ENCODE measurements at places on chromosomes 1 and 21.

DNA sequence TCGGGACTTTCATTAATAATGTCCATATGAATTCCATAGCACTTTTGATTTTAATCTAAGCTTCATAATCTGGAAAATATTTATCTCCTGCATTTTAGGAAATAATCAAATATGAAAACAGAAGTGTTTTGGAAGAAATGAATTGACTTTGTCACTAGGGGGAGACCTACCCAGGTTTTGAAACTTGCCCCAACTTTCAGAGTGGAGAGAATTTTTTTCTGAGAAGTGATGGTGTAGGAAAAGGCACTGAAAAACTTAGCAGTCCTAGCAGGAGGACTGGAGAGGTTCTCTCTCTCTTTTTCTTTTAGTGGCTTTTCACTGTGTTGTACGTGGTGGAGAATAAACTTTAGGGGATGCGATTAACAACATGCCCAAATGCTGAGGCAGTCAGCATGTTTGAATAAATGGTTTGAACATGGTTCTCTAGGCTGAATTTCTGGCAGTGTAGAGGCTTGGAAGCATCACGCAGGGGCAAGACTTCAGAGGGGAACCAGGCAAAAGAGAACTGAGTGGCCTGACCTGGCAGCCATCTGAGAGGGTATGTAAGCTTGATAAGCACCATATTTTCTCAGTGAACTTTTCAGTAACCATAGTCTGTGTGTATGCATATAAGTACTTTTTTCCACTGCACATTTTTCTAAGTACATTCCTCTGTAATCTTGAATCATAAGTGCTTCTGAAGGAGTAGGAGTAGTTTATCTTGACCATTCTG lies 68.3 kb upstream of the NEK7 start:
- no peak for DNase-seq

DNA sequence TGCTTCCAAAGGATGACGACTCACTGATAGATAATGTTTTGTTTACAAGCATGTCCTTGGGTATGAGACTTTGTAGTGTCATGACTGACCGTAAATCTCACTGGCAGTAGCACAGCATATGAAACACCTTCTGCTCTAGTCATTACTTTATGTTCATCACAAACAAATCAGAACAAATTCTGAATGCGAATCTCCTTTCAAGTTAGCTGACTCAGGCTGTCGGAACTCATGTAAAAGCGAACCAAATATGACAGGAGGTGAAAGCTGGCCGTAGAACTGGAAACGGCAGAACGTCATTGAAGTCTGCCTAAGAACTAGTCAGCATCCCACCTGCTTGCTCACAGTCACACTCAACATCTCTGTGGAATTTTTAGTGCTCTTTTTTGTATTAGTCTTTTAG lies 143.9 kb downstream of the RGS7 start:
- DNase-seq = no peak

DNA sequence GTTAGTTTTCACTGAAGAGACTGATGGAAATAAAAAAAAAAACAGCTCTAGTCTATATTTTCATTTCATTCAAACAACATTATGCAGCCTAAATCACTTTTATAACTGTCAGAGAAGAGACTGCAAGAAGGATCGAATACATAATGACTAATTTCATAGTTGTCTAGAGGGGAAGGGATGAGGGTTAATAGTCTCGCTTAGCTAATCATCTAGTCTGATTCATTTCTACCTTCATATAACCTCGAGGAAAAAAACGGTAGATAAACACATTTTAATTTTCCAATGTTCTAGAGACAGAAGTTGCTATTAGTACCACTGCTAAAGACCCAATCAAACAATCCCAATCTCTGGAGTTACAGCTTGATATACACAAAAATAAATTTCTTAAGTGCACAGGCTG lies 3.5 kb downstream of the FUBP1 start:
- DNase-seq = no peak

DNA sequence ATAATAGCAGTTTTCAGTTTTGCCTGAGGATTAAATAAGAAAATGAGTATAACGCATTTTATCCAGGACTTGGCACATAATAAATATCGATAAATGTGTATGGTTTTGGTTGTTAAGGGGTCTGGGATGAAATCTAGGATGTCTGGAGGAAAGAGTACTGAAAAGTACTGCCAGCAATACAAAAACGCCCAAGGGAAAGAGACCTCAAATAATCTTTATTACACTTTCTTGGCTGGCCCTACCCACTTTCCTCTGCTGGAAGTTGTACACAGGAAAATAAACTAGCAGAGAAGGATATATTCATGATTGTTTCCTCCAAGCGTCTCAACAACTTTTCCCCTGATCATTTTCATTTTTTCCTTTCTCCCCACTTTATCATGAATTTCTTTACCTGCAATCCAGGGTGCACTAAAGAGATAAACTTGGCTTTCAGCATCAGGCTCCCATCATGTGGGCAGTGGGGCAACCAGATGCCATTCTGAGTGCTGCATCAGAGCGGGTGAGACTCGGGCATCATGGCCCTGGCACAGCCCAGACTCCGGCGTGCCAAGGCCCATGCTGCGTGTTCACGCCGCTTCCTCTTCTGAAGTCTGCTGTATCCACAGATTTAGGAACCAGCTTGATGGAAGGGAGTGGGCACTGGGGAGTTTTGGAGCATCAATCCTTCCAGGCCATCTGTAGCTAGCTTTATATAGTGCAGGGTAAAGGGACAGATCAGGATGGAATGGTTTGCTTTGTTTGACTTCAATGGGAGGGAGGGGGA lies 35.8 kb upstream of the PLXNA2 start:
- DNase-seq = no peak

GRCh38 chr1:246629030-246629429 lies 62.8 kb downstream of the CNST start:
- no peak for DNase-seq

- DNase-seq = no peak
Observed at GRCh38 chr1:22112554-22112953, 30.3 kb downstream of the WNT4 start.

GRCh38 chr1:48214820-48215219 lies 7.7 kb upstream of the SLC5A9 start:
- DNase-seq = no peak

GRCh38 chr1:245715291-245715701 lies 560.5 kb downstream of the KIF26B start:
- DNase-seq = no peak

GRCh38 chr1:25933479-25934365 lies 27.5 kb upstream of the STMN1 start:
- peak; percentile 77 for DNase-seq

- DNase-seq = no peak
Observed at GRCh38 chr1:36816348-36816747, 218.0 kb downstream of the GRIK3 start.

DNA sequence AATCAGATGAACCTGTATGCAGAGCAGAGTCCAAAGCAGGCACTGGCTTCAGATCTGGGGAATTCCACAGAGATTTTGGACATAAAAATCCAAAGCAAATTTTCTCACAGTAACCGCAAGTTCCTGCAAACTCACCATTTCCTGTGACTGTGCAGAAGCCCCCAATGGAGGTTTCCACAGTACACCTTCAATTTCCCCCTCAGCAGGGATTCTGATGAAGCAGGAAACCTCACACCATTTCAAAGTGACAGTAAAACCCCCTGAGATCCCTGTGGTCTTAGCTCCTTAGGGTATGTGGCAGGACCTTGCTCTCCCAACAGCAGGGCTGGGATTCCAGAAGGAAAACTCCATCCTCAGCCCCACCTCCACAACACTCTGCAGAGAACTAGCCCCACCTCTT lies 6.0 kb upstream of the TGFBR3 start:
- DNase-seq = no peak

- no peak for DNase-seq
Observed at GRCh38 chr1:61506236-61506635, 218.7 kb downstream of the TM2D1 start.

DNA sequence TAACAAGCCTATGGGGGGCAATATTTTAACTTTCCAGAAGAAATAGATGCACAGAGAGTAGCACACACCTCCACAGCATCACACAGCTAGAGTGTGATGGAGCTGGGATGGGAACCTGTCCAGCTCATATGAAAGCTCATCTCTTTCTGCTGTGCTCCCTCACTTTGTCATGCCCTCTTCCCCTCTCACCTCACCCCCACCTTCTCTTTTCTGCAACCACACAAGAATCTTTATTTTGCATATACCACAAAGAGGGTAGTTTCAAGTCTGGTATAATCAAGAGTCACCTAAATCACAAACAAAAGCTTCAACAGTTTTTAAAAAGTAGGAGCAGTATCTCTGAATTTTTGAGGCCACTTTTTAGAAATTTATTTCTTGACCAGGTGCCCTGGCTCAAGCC lies 22.6 kb downstream of the FOXD2 start:
- no peak for DNase-seq

DNA sequence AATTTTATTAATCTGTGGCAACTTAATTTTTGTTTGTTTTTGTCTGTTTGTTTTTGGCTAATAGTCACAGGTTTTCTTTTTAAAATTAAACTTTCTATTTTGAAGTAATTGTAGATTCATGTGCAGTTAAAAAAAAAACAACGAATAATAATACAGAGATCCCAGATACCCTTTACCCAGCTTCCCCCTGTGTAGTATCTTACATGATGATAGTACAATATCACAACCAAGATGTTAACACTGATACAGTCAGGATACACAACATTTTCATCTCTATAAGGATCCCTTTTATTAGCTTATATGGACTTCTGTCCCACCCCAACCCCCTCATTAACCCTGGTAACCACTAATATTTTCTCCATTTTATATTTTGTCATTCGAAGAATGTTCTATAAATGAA lies 5.9 kb downstream of the VPS45 start:
- DNase-seq = no peak

GRCh38 chr1:223198628-223198965 lies 55.5 kb upstream of the TLR5 start:
- no peak for DNase-seq

DNA sequence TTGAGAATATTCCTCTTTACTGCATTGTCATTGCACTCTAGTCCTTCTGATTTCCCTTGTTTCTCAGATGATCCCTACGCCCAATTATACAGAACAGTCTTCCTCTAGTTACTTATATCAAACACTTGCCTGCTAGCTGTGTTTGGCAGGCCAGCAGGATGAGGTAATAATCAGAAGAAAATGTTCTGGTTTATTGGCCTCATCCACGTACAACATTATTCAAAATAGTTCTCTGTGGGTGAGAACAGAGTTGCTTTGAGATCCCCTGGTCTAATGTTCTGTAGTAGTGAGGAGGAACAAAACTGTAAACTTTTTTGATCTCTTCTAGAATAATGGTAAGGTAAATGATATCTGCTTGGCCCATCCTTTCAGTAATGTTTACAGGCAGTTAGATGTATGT lies 22.3 kb upstream of the C1orf105 start:
- no peak for DNase-seq

GRCh38 chr1:175714350-175714749 lies 29.0 kb downstream of the TNR start:
- no peak for DNase-seq

DNA sequence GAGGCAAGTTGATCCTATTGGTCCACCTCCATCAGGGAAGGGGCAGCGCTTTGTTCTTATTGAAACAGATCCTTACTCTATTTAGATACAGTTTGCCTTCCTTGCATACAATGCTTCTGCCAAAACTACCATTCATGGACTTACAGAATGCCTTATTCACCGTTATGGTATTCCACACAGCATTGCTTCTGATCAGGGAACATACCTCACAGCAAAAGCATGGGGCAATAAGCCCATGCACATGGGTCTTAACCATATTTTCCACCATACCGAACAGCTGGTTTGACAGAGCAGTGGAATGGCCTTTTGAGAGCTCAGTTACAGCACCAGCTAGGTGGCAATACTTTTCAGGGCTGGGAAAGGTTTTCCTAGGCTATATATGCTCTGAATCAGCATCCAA lies 544.8 kb upstream of the ADGRL4 start:
- DNase-seq = no peak

GRCh38 chr21:30710499-30710898 lies 8.1 kb downstream of the KRTAP21-3 start:
- DNase-seq = no peak

- DNase-seq = peak; percentile 59
Observed at GRCh38 chr1:25022361-25023189, 92.5 kb upstream of the RUNX3 start.

GRCh38 chr1:161720422-161720821 lies 922 bp upstream of the FCRLB start:
- no peak for DNase-seq

- no peak for DNase-seq
Observed at GRCh38 chr1:231887866-231888265, 261.3 kb downstream of the DISC1 start.

DNA sequence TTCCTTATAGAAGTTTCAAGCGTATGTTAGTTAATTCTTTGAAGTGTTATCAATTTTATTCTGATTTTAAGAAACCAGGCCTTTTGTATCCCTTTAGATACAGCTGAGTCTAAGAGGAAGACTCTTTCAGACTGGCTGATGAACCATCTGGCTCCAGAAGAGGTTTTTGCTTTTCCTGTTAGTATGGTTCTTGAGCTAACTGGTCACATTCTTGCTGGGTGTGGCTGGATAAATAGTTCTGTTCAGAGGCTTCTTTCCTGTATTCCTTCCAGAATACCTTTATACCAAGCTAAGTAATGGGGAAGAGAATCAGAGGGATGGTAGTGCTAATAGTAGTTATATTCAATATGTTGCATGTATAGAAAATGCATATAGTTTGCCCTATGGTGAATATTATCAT lies 12.4 kb downstream of the HS2ST1 start:
- DNase-seq = no peak

GRCh38 chr1:201911826-201912571 lies 23.3 kb downstream of the SHISA4 start:
- no peak for DNase-seq

DNA sequence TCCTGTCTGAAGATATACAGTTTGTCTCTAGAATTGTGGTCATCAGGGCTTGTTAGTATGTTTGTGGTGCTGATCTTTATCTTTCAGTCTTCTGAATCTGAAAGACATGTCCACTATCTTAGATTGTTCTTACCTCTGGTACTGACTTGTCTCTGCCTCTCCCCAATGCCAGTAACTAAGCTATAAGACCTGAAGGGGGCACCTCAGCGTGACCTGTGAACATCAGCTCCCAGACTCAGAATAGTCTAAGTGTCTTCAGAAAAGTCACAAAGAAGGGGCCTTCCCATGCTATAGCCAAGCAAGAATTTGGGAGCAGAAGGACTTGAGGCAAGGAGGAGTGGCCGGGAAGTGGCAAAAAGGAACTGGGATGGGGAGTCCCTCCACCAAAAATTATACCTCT lies 178.1 kb downstream of the NTNG1 start:
- DNase-seq = no peak

DNA sequence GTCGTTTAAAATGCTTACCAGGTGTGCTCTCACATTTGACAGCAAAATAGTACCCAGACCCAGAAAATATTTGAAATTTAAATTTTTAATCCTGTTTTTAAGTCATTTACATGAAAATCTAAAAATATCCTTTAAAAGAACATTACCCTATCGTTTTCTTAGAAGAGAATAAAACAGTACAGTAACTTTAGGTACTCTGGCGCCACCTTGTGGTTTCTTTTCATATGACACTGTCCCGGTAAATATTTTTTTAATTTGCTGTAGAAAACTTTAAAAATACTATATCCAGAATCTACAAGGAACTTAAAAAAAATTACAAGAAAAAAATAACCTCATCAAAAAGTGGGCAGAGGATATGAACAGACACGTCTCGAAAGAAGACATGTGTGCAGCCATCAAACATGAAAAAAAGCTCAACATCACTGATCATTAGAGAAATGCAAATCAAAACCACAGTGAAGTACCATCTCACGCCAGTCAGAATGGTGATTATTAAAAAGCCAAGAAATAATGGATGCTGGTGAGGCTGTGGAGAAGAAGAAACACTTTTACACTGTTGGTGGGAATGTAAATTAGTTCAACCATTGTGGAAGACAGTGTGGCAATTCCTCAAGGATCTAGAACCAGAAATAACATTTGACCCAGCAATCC lies 129.2 kb downstream of the RGS21 start:
- no peak for DNase-seq
